ENCODE measurements at places on chromosomes 12 and 14.

- peaks cover 45% of the 10 kb centered on the region for H3K4me1 ChIP-seq
- no peak for DNase-seq
- no peak overlapping the region for H3K27ac ChIP-seq
- H3K4me3 ChIP-seq = no peak overlapping the region
Observed at GRCh38 chr14:81523616-81524015, 10.0 kb downstream of the SEL1L start.

- no peaks in the 10 kb centered on the region for H3K27me3 ChIP-seq
- peaks cover 4% of the 10 kb centered on the region for H3K36me3 ChIP-seq
- no peak for DNase-seq
- peaks cover 15% of the 10 kb centered on the region for H3K4me1 ChIP-seq
- H3K27ac ChIP-seq = no peak overlapping the region
Observed at GRCh38 chr14:104786091-104786586, 9.4 kb downstream of the AKT1 start.

- H3K4me3 ChIP-seq = no peak overlapping the region
- H3K27me3 ChIP-seq = peaks cover 31% of the 10 kb centered on the region
- no peak for DNase-seq
- no peaks in the 10 kb centered on the region for H3K36me3 ChIP-seq
- H3K27ac ChIP-seq = no peak overlapping the region
Observed at GRCh38 chr12:64797156-64797555, 27.3 kb upstream of the TBC1D30 start.

DNA sequence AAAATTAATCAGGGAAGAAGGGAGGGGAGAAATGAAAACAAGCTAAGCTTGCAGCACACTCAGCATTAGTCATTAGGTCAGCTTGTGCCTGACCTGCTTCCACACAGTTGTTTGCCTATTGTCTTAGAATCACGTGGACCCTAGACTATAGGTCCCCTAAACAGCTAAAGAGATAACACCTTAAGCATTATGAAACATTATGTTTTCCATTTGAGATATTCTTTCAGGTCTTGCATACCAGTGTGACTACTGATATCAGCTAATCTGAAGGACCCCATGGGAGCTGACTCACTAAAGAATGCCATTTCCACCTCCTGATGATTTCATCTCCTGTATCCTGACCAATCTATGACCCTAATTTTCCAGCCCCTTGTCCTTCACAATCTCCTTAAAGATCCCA, 154.1 kb upstream of the FUT8 start:
- DNase-seq = no peak
- peaks cover 24% of the 10 kb centered on the region for H3K27me3 ChIP-seq
- no peak overlapping the region for H3K27ac ChIP-seq
- H3K4me3 ChIP-seq = no peak overlapping the region
- peaks cover 14% of the 10 kb centered on the region for H3K4me1 ChIP-seq

DNA sequence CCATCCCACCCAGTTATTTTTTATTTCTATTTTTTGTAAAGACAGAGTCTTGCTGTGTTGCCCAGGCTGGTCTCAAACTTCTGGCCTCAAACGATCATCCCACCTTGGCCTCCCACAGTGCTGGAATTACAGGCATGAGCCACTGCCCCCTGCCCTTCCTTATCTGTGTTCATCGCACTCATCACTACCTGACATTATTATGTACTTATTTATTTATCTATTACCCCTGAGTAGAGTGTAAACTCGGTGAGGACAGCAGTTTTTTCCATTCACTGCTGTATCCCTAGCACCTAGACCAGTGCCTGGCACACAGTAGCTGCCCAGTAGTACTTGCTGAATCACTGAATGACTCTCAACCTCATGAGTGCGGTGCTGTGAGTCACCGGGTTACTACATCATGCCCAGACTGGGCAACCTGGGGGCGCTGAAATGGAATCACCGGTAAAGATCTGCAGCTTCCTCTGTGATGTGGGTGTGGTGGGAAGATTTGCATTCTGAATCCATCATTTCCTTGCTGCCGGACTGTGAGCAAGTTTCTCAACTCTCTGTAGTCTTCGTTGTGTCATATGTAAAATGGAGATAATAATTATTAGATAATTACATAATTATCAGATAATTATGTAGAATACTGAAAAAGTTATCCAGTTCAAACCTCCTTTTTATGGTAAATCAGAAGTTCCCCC, 81.9 kb upstream of the USP44 start:
- no peak for DNase-seq
- H3K4me1 ChIP-seq = no peaks in the 10 kb centered on the region
- no peak overlapping the region for H3K27ac ChIP-seq
- H3K27me3 ChIP-seq = no peaks in the 10 kb centered on the region
- no peaks in the 10 kb centered on the region for H3K36me3 ChIP-seq
- no peak overlapping the region for H3K4me3 ChIP-seq

- peaks cover 8% of the 10 kb centered on the region for H3K27me3 ChIP-seq
- H3K4me3 ChIP-seq = no peak overlapping the region
- no peaks in the 10 kb centered on the region for H3K4me1 ChIP-seq
- peak; percentile 70 for DNase-seq
Observed at GRCh38 chr14:90518941-90519256, 122.1 kb downstream of the CALM1 start.

- H3K4me3 ChIP-seq = no peak overlapping the region
- DNase-seq = no peak
- no peaks in the 10 kb centered on the region for H3K4me1 ChIP-seq
- no peaks in the 10 kb centered on the region for H3K36me3 ChIP-seq
- H3K27ac ChIP-seq = no peak overlapping the region
- no peaks in the 10 kb centered on the region for H3K27me3 ChIP-seq
Observed at GRCh38 chr12:129103231-129103630, 250.0 kb downstream of the GLT1D1 start.

DNA sequence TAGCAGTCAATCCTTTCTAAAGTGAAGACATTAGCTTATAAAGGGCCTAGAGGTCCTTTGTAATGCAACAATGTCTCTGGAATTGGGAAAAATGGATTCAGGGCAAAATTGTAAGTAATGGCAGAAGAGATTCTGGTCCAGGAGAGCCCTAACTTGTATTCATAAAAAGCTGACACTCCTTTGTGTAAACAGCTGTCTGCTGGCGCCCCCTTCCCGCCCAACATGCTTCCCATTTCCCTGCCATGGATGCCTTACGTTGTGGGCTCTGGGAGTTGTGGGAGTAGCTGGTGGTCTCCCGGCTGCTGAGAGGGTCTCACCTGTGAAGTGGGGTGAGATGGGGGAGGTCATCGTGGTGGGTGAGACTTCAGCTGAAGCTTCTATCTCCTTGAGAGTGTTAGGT, 2.3 kb downstream of the ACRBP start:
- peaks cover 19% of the 10 kb centered on the region for H3K4me1 ChIP-seq
- no peak for DNase-seq
- H3K4me3 ChIP-seq = no peak overlapping the region
- peak overlapping the region; percentile 60 for H3K27ac ChIP-seq
